ENCODE measurements at places on chromosomes 4 and X.

DNA sequence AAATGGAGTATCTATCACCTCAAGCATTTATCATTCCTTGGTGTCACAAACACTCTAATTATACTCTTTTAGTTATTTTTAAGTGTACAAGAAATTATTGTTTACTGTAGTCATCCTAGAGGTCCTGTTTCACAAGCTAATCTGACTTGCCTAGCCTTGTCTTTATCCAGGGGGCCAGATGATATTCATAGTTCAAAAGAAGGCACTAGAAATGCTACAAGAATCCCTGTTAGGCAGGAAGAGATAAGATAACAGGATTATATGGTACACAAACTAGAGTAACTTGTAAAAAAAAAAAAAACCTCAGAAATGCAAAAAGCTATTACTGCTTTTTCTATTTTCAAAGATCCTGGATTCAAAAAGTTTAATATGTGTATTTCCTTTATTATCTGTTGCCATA, 95.8 kb downstream of the MBNL3 start:
- no peak for DNase-seq

DNA sequence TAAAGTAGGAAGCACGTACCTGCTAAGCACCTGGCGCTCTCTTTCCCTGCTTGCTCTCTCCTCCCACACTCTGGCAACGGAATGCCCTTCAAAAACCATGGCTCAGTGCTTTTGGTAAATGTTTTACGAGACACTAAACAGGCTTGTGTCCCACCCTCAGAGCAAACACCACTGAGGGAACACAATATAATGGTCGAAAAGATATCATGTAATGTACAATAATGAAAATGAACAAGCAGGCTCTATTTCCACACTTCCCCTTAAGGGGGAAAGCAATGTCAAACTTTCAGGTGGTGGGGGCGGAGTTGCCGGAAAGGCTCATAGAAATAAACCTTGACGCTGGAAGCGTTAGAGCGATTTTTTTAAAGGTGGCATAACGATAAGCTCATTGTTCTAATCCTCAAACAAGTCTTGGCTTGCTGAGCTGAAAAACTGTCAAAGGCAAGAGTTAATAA, 115.1 kb downstream of the RBM47 start:
- DNase-seq: no peak

DNA sequence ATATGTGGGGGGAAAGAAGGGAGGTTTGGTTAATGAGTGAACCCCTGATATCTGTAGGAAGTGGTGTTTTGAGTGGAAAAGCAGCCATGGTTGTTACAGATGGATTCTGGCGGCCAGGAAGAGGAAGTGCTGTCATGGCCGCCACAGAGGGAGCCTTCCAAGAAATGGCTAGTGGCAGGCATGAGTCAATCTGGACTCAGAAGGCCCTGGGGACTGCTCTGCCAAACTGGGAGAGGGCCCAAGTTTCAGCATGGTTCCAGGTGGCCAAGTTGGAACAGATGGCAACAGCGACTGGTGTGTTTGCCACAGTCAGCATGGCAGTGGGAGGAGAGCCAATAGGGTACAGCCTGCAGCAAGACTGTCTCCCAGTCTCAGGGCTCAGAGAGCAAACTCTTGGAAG, 32.5 kb downstream of the ETDB start:
- no peak for DNase-seq

DNA sequence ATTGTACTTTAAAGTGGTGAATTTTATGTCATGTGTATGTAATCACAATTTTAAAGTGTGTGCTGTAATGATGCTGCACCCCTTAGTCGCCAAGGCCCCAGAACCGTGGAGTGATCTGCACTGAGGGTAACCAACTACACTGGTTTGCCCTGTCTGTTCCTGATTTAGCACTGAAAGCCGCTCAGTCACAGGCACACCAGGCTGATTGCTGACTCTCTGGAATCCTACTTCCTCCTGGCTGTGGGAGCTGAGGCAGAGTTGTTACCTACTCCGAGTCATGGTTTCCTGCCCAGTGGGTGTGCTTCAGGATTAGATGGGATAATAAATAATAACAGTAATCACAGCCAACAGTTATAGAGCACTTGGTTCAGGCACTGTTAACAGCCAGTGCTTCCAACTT, 645.4 kb downstream of the BCOR start:
- no peak for DNase-seq

DNA sequence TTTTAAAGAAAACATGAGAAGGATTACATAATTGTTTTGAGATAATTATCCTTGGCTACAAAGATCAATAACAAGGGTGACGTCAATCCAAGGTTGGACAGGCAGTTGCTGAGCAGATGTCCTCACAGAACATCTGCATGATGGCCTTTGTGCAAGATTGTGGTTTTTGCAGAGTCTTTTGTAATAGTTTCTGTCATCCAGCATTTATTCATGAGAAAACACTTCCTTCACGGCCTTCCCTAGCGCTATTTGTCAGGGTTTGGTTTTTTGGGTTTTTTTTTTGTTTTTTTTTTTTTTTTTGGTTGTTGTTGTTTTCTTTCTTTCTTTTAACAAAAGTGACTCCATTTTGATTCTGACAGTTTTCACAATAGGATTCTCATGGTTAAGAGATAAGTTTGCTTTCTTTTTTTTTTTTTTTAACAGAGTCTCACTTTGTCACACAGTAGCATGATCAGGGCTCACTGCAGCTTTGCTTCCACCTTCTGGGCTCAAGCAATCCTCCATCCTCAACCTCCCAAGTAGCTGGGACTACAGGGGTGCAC, 31.5 kb upstream of the ELF2 start:
- no peak for DNase-seq

- no peak for DNase-seq
Measured at GRCh38 chrX:78119521-78120227, 15.6 kb downstream of the PGK1 start.

GRCh38 chr4:56786955-56787354, 34.5 kb downstream of the SPINK2 start:
- no peak for DNase-seq

DNA sequence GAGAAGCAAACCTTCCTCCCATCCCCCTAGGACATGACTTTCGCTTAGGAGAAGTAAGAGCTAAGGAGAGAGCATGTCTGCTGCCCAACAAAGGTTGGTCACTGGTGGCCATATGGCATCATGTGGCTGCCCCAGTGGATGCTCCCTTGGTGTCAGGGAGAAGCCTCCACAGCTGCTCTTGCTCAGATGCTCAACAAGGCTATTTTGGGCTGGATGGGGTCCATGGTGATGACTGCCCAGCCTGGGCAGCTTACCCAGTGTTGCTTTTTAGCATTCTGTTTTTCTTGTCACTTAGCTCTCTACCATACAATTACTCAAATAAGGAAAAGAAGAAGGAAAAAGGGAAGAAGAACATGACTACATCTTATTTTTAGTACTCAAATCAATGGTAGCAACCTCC, 48.9 kb upstream of the PPARGC1A start:
- DNase-seq: no peak

GRCh38 chr4:41796545-41797210, 48.2 kb upstream of the PHOX2B start:
- no peak for DNase-seq

GRCh38 chr4:73679836-73680235, 59.6 kb upstream of the RASSF6 start:
- DNase-seq: no peak

DNA sequence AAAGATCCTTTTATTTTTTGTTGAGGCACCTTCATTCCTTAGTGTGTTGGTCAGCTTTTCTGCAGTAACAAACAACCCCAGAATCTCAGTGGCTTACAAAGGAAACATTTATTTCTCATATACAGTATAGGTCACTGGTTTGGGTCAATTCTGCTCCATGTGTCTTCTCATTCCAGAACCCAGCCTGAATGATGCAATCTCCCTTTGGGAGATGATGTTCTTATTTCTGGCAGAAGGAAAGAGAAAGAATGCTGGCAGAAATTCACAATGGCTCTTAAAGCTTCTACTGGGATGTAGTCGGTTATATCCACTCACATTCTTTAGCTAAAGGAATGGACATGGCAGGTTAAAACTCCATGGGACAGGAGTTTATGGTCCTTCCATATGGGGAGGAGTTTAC, 42.3 kb downstream of the IDS start:
- no peak for DNase-seq

DNA sequence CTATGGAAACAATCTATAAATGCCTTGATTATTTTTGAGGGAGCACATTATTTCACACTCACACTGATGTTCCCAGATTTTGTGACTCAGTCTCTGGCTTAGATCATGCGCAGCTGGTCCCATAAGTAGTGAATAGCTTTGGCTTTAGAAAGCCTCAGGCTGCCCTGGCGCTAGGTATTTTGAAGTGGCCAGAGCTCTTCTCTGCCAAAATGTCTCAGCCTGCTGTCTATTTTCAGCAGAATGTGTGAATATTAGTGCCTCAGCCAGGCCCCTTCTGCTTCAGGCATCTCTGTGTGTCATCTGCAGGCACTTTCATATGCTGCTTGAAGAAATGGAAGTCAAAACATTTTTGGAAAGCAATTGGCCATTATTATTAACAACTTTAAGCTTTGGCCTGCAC, 931.0 kb upstream of the INTU start:
- no peak for DNase-seq

DNA sequence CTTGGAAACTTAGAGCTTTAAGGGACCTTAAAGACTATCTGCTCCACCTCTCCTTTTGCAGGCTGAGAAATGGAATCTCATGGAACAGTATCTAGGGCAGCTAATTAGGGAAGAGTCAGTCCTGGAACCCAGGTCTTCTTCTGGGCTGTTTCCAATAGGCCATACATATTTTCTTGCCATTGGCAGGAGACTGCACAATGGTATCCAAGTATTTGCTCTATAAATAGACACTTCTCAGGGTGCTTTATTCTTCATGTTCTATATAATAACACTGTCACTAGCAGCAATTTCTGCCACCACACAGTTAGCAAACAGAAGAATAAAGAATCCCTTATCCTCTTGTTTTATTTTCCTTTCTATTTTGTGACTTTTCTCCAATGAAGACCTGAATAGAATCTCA, 291.7 kb downstream of the C4orf33 start:
- no peak for DNase-seq

DNA sequence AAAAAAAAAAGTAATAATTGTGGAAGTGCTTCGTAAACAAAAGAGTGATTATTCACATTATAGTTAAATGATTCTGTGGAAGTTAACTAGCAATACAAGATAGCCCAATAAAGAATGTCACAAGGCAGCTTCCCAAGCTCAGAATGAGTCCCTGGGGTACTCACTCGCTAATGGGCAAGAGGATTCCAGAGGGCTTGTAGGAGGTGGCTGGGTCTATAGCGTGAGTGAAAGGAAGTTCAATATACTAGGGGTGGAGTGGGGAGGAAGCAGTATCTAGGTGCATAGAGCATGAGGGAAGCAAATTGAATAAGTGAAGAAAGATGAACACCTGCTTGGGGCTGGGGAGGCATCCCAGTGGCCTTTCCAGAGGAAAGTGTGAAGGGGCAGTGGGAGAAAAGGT, 42.5 kb downstream of the RTL5 start:
- no peak for DNase-seq

DNA sequence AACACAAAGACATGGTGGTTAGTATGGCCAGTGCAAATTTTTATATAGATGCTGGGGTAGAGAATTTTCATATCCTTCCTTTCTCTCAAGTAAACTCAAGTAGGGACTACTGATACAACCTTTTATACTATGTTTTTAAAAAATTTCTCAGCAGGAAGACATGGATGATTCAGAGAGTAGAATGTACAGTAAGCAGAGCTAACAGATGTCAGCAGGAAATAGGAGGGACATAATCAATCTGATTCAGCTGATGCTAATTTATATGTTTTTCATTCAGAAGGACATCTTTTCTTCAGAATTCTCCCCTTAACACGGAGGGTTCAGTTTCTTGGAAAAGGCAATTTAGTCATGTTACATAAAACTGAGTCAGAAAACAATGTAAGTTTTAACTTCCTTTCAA, 95.4 kb downstream of the GRIA2 start:
- DNase-seq: no peak

- no peak for DNase-seq
Measured at GRCh38 chr4:98564852-98565251, 93.6 kb downstream of the TSPAN5 start.

GRCh38 chr4:8508266-8508665, 67.7 kb downstream of the TRMT44 start:
- no peak for DNase-seq

- DNase-seq: peak; percentile 77
Measured at GRCh38 chr4:47686294-47686872, 151.5 kb downstream of the CORIN start.

- no peak for DNase-seq
Measured at GRCh38 chrX:16308773-16309172, 141.5 kb downstream of the MAGEB17 start.

GRCh38 chr4:97432551-97432950, 710.7 kb downstream of the STPG2 start:
- DNase-seq: no peak

DNA sequence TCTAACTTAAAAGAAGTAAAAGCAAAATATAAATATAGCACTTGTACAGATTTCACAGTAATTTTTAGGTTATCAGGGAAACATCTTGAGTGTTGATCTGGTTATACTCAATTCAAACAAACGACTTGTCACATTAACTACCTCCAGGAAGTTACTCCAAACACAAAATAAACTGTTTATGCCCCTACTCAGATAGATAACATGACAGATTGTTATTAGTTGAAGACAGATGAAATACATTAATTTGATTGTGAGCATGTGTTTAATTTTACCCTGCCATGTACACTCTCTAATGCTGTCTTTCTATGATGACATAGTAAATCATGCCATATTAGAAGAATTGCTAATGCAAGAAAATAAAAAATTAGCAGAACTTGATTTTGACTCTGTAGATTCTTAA, 88.0 kb downstream of the RAB28 start:
- no peak for DNase-seq

DNA sequence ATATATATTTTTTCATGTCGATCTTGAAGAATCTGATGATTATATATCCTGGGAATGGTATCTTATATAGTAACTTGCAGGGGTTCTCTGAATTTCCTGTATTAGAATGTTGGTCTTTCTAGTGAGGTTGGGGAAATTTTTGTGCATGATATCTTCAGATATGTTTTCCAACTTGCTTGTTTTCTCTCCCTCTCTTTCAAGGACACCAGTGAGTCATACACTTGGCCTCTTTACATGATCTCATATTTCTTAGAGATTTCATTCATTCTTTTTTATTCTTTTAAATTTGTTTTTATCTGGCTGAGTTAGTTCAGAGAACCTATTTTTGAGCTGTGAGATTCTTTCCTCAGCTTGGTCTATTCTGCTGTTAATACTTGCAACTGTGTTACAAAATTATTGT, 27.2 kb upstream of the C4orf17 start:
- DNase-seq: no peak

DNA sequence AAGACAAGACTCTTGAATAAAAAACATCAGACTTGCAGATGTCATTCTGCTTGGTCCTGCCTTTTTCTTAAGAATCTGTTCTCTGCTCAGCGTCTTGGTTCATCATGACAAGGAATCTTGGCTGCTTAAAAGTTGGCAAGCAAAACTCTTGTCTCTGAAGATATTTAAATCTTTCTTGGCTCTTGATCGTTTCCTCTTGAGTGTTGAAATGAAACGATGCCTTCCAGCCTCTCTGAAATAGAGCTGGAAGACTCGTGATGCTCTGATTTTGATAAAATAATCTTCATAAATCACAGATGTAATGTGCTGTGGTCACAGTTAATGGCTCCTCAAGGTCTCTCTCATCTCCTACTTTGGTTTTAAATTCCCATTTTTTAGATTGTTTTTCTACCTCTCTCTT, 39.9 kb upstream of the TMEM192 start:
- no peak for DNase-seq

Measured in activated CD4-positive, alpha-beta T cell treated with anti-CD3 and anti-CD28 coated beads for 48 hours (primary cell).